CD14-positive monocyte (primary cell): ENCODE measurements at places on chromosomes 2 and 18.
A peak's percentile ranks its signal among the peaks of the same experiment; 100 is the strongest.

DNA sequence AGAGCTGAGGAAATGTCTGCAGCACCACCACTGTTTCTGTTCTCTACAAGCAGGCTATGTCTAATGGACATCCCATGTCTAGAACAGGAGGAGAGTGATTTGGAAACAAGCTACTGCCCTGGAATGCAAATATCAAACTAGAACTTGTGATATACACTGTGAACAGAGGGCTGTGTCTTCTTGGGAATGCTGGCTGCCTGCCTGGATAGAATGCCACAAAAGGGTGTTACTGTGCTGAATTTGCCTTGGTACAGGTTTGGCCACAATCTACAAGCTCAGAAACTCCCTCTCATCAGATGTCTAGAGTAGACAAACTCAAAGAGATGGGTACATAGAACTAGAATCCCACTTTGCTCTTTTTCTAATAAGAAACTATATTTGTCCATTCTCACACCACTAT is 170.5 kb downstream of the NYAP2 start:
- DNase-seq: no peak

DNA sequence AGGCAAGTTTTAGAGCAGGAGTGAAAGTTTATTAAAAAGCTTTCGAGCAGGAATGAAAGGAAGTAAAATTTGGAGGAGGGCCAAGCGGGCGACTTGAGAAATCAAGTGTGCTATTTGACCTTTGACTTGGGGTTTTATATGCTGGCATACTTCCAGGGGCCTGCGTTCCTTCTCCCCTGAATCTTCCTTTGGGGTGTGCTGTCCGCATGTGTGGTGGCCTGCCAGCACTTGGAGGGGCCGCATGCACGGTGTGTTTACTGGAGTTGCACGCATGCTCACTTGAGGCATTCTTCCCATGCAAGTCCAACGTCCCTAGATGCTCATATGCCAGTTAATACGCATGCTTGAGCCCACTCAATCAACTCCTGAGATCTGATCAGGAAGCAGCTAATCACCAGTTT is 78.3 kb upstream of the MAP4K4 start:
- DNase-seq: peak; percentile 77

- no peak for DNase-seq
Measured at GRCh38 chr2:66897691-66898150, 462.8 kb downstream of the MEIS1 start.

DNA sequence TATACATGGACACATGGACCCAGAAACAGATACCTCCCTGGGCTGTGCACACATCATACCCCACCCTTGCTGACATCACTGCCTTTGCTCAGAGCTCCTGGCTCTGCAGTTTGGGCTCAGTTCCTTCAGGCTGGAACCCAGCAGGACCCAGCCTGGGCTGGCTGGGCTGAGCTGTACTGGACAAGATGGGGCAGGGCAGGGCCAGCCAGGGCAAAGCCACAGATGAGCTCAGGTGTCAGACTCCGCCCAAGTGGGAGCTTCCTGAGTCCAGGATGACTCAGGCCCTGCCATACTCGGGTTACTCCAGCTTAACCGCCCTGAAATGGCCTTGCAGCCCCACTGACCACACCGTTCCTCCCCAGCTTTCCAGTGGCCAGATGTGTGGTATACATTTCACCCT is 284.9 kb downstream of the OSR1 start:
- no peak for DNase-seq

GRCh38 chr2:36671731-36672130 is 24.8 kb upstream of the VIT start:
- no peak for DNase-seq

GRCh38 chr2:173996766-173997165 is 31.6 kb upstream of the SP3 start:
- DNase-seq: no peak

GRCh38 chr18:51077217-51077616 is 47.2 kb downstream of the SMAD4 start:
- no peak for DNase-seq

GRCh38 chr2:231211486-231211885 is 13.1 kb downstream of the ARMC9 start:
- no peak for DNase-seq

DNA sequence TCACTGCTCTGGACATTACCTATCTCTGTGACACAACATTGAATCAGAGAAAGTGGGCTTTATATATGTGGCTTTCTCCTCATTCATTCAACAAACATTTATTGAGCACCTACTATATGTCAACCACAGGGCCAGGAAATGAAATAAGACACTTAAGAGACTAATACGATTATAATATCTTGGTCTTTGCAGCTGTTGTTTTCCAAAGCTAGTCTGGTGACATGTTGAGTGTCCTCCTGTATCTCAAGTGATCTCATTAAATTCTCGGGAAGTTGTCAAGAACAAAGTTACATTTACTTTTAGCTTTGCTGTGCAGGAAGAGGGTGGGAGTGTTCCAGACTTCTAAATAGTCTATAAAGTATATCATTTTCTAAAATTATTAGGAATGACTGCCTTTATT is 164.6 kb upstream of the SP5 start:
- no peak for DNase-seq

DNA sequence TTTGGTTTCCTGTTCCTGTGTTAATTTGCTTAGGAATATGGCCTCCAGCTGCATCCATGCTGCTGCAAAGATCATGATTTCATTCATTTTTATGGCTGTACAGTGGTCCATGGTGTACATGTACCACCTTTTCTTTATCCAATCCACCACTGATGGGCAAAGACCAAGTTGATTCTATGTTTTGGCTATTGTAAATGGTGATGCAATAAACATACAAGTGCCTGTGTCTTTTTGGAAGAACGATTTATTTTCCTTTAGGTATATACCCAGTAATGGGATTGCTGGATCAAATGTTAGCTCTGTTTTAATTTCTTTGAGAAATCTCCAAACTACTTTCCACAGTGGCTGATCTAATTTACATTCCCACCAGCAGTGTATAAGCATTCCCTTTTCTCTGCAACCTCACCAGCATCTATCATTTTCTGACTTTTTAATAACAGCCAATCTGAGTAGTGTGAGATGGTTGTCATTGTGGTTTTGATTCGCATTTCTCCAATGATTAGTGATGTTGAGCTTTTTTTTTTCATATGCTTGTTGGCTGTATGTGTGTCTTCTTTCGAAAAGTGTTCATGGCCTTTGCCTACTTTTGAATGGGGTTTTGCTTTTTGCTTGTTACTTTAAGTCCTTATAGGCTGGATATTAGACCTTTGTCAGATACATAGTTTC is 19.4 kb downstream of the EXOC6B start:
- DNase-seq: no peak

GRCh38 chr18:12639990-12640880 is 17.7 kb downstream of the SPIRE1 start:
- DNase-seq: no peak

GRCh38 chr18:33716061-33716683 is 138.2 kb downstream of the ASXL3 start:
- DNase-seq: no peak

DNA sequence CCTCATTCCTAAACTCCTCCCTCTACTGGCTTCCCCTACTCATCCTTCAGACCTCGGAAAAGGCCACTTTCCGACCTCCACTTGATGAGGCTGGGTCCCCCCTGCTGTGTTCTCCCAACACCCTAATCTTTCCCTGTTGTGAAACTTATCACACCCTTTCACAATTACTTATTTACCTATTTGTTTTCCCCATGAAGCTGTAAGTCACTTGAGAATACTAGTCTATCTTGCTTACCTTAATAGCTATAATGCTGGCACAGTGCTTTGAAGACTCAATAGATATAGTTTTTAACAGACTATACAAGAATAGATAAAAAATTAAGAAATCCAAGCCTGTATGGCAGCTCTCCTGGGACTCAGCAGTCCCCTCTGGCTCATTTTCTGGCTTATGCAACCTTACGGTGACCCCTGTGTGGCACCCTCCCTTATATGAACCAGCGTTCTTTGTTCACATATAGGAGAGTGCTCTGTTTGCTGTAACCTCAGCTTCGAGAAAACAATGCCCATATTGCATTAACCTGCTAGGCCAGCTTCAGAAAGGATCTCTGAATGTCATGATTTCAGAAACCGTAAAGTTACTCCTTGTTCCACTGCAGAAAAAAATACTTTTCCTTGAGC is 220.4 kb upstream of the PKDCC start:
- no peak for DNase-seq

GRCh38 chr2:24049485-24050021 is at the start of gene FKBP1B:
Gene FKBP1B (plus strand): TSS chr2:24049741. CDS start chr2:24049850, 109 bp downstream.
- no peak for DNase-seq

DNA sequence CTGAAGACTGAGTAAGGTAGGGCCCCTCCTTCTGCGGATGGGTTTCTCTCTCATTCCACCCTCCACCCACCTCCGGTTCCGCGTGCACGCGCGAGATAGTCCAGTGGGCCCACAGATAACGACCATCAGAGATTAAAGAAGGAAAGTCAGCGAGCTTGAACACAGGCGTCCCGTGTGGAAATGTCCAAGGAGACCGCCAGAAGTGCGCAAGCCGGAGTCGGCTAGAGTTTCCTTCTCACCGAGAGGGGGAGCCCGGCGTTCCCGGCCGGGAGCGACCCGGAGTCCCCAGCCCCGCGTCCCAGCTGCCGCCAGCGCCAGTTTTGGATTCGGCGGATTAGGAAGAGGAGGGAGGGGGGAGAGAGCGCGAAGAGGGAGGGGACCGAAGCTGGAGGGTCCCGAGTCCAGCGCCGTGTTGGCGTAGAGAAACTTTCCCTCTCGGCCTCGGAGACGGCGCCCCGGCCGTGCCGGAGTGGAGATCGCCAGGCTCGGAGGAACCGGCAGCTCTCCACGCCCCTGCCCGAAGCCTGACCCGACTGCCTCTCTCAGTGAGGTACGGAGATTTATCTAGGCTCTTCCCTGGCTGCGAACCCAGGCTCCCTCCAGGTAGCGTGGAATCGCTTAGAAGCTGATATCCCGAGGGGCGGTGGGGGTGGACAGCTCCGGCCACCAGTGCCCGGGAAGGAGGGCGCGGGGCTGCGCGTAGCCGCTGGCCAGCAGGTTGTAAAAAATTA is at the start of gene GULP1:
TSS of gene GULP1 (plus strand) at position 258 of the 731 bp plus-strand sequence. CDS start 185,829 bp downstream, outside the sequence.
- no peak for DNase-seq
